ENCODE measurements at places on chromosomes 4 and X. TPM values are rescaled to one million over a fixed set of nuclear protein-coding genes. Genes with fewer than 3 reads are reported as not detected.

F9 gene
- 1.7 TPM for total RNA-seq

PNMA6F gene
- total RNA-seq: not detected

GAGE1 gene
- not detected for total RNA-seq

CUL4B gene
- total RNA-seq: 18.6 TPM

DNA sequence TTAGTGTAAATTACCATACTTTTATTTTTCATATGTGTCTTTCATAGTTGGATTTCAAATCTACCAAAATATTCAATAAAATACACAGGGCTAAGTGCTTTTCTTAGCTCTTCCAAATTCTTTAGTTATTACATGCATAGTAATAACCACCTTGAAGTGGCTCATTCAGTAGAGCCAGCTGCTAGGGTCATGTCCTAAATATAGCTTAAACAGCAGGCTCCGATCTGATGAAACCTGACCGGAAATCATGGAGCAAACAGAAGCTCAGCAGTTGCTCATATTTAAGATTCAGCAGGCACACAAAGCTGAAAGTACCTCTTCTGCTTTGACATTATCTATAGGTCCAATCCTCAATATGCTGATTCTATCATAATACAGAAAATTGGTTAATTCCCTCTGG lies 1470.4 kb downstream of the ADGRL3 start:
- H3K36me3 ChIP-seq: no peaks in the 10 kb centered on the region
- H3K27me3 ChIP-seq: no peaks in the 10 kb centered on the region
- no peaks in the 10 kb centered on the region for H3K4me1 ChIP-seq
- no peak overlapping the region for H3K27ac ChIP-seq
- no peak for DNase-seq
- H3K4me3 ChIP-seq: no peak overlapping the region

GRCh38 chr4:109875106-109875505 lies 27.2 kb downstream of the LRIT3 start:
- H3K27me3 ChIP-seq: no peaks in the 10 kb centered on the region
- no peak overlapping the region for H3K4me3 ChIP-seq

DNA sequence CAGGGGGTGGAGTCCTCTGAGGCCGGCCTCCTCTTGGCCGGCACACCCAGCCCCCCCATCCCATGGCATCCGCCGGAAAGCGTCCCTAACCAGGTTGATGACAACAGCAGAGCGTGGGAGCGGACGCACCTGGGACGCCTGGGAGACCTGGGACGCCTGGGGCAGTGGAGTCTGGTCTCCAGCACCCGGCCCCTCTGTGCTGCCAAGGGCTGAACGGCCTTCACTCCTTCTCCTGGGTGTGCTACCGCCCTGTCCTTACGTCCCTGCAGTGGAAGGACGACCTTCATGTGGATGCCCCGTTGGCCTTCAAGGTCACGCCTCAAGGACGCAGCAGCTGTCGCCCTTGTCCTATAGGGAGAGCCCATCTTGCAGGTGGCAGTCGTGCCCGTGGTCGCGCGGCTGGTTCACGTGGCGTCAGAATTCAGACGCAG lies 26.9 kb downstream of the NKX1-1 start:
- H3K4me1 ChIP-seq: no peaks in the 10 kb centered on the region
- peaks cover 72% of the 10 kb centered on the region for H3K36me3 ChIP-seq
- no peaks in the 10 kb centered on the region for H3K27me3 ChIP-seq
- DNase-seq: no peak

- no peaks in the 10 kb centered on the region for H3K27me3 ChIP-seq
- no peak overlapping the region for H3K4me3 ChIP-seq
- H3K4me1 ChIP-seq: no peaks in the 10 kb centered on the region
- H3K36me3 ChIP-seq: no peaks in the 10 kb centered on the region
These were observed 608.9 kb upstream of the LCORL start for GRCh38 chr4:18630218-18631110.

GRCh38 chr4:13540446-13541175 lies 3.7 kb downstream of the NKX3-2 start:
- no peak overlapping the region for H3K27ac ChIP-seq
- peaks cover 60% of the 10 kb centered on the region for H3K4me1 ChIP-seq
- no peaks in the 10 kb centered on the region for H3K36me3 ChIP-seq
- peaks cover 100% of the 10 kb centered on the region for H3K27me3 ChIP-seq
- DNase-seq: no peak
- no peak overlapping the region for H3K4me3 ChIP-seq

Measured in suprapubic skin (tissue), 4 donors.